Kidney epithelial cell (primary cell): ENCODE measurements at places on chromosomes 7 and 10. TPM values are rescaled to one million over a fixed set of nuclear protein-coding genes. Genes with fewer than 3 reads are reported as not detected.
A peak's percentile ranks its signal among the peaks of the same experiment; 100 is the strongest.

GRCh38 chr10:73893426-73893825 is 17.5 kb upstream of the PLAU start:
- DNase-seq = no peak

DNA sequence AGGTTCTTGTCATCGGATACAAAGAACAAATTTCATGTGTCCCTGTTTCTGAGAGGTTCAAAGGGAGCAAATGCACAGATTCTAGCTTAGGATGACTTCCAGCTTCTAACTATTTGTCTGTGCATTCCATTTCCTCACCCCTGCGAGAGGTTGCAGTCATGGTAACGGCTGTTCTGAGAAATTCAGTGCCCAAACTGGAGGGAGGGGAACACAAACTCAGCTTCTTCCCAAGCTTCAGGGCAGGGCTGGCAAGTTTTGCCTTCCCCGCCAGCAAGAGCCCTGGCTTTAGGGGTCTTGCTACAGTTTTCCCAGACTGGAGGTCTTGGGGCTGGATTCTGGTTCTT is 11.1 kb downstream of the FAS start:
- DNase-seq = no peak

- DNase-seq = no peak
Observed at GRCh38 chr10:1133495-1134045, 77.4 kb downstream of the WDR37 start.

GRCh38 chr7:31648288-31648687 is 38.7 kb upstream of the PPP1R17 start:
- no peak for DNase-seq

GRCh38 chr10:74827045-74827441 is 643 bp downstream of the KAT6B start:
- DNase-seq = no peak

GRCh38 chr7:40673285-40673684 is 538.5 kb downstream of the SUGCT start:
- DNase-seq = no peak

GRCh38 chr7:45001138-45001694 is 1.2 kb downstream of the CCM2 start:
- DNase-seq = no peak

- DNase-seq = no peak
Observed at GRCh38 chr7:105766421-105767073, 109.9 kb downstream of the ATXN7L1 start.

DNA sequence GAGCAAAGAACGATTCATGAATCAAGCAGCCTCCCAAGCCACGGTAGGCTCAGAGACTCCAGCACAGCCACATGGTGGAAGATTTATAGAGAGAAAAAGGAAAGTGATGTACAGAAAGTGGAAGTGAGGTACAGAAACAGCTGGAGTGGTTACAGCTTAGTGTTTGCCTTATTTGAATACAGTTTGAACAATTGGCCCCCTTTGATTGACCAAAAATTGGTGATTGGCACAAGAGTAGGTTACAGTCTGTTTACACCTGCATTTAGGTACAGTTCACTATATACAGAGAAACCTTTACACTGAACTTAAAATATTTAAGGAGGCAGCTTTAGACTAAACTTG is 136.4 kb upstream of the ASAH2 start:
- DNase-seq = no peak

DNA sequence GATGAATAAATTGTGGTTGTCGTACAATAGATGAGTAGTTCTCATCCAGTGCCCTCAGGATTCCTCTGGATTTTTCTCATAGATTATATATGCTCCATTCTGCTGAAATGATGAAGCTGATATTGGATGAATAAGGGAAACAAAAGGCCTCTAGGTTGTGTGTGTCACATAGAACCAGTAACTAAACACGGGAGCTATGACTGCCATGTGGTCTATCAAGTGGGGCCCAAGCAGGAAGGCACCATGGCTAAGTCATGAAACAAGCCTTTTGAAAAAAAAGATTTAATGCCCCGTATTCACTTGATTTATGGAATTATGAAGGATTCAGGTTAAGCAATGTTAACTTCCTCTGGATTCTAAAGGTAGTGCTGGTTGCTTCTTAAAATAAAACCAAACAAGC is 225.1 kb downstream of the TCF7L2 start:
- no peak for DNase-seq

GRCh38 chr10:62779487-62780248 is 24.9 kb upstream of the ADO start:
- DNase-seq = peak; percentile 19

- no peak for DNase-seq
Observed at GRCh38 chr7:74193054-74193453, 16.8 kb upstream of the LAT2 start.

- DNase-seq = peak; percentile 72
Observed at GRCh38 chr7:83162402-83163256, at the start of gene PCLO. Gene PCLO, minus strand, starts transcription at chr7:83162884. Its CDS starts 292 bp downstream, at chr7:83162592.

GRCh38 chr10:6778992-6779701 is 199.1 kb upstream of the PRKCQ start:
- DNase-seq = peak; percentile 96

DNA sequence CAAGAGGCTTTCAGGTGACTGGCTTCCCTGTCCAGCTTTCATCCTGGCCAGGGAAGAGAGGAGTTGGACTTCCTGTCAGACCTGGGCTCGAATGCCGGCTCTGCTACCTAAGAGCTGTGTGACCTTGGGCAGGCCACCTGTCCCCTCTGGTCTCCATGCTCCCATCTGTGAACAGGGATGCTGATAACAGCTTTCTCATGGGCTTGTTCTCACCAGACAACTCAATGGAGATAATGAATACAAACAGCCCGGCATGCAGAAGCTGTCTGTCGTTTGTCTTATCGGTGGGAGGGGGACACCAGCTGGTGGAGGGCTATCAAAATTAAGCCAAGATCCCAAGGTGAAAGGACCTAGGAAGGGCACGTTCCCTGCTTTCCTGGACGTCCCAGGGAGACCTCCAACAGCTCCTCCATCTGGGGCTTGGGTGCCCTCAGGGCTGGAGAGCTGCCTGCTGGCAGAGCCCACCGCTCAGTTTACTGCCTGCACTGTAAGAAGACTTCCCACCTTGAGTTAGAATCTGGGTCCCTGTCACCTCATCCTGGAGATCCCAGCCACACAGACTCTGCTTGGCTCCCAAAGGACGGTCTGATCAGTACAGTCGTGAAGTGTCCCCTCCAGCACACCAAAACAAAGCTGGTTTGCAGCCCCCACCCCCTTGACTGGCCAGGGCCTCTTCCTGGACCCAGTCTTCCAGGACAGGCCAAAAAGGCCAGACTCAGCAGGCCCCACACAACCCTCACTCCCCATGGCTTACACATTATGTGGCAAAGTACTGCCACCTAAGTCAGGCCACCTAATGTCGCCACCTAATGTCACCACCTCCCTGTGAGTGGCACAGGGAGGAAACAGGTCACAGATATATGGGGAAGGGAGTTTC is 40.9 kb downstream of the PPIF start:
- DNase-seq = no peak

- no peak for DNase-seq
Observed at GRCh38 chr7:155863721-155864151, 51.5 kb upstream of the SHH start.

- DNase-seq = no peak
Observed at GRCh38 chr10:76331742-76332141, 900.3 kb downstream of the LRMDA start.

- no peak for DNase-seq
Observed at GRCh38 chr7:75823198-75823910, 9.7 kb upstream of the CCL24 start.

GRCh38 chr10:24303522-24304310 is 94.8 kb downstream of the KIAA1217 start:
- no peak for DNase-seq

GRCh38 chr10:71462062-71462935 is 65.6 kb downstream of the CDH23 start:
- DNase-seq = no peak

- DNase-seq = no peak
Observed at GRCh38 chr7:105024734-105025133, 10.7 kb downstream of the KMT2E start.

DNA sequence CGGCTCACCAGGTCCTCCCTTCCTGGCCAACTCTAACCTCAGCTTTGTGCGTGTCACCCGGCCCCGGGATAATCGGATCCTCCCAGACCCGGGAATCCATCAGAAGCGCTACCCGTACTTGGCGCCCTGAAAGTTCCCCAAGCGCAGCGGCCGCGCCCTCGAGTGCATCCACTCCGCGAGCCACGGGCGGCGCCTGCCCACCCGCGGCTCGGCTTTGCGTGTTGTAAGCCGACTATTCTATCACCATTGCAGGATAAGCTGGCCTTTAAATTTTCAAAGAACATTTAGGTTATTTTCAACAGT is 35.7 kb upstream of the EBLN1 start:
- DNase-seq = no peak

DNA sequence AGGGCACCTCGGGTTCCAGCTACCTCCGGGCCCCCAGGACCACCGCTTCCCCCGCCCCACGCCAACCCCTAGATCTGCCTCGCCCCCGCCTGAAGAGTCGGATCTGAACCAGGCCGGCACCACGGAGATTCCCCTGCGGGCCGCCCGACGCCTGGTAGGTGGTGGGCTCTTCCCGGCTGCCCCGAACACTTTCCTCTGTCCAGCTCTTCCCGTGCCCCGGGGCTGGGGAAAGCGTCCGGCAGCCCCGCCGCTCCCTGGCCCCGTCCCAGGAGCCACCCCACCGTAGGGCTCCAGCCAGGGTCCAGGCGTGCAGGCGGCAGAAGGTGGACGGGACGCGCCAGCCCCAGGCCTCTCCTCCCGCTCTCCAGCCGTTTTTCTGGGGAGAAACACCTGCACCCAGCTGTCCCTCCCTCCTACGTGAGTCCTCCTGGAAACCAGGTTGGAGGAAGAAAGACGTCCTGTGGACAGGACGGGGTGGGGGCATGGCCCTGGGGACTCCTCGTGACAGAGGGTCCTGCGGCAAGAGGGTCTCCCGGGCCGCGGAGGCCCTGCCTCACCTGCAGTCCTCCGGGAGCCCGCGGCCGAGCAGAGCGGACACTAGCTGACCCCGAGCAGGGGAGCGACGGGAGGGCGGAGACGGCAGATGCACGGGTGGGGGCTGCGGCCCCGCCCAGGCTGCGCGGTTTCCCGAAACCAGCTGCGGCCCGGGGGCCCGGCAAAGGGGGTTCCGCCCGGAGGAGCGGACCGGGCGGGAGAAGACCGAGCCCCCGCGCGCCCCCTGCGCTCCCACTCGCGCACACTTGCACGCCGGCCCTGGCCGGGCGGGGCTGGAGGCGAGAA is at the start of gene TMEM176B:
Gene TMEM176B (minus strand): TSS at position 624 of the 840 bp plus-strand sequence. CDS start 3,795 bp downstream, outside the sequence.
- DNase-seq = no peak

DNA sequence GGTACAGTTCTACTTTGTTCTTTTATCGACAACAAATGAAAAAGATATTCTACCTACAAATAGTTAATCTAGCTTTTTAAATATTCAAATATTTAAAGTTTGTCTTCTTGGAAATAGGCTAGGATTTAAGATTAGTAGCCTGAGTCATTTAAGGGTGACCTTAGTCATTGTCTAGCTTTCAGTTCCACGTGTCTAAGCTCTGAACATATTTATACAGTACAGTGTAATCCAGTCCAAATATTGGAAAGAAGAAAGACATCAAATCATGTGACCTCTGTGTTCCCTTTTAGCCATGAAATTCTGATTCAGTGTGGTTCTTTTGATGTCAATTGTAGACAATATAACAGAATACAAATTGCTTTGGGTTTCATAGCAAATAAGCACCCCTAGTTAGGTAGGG is 121.1 kb downstream of the MALRD1 start:
- peak; percentile 26 for DNase-seq

DNA sequence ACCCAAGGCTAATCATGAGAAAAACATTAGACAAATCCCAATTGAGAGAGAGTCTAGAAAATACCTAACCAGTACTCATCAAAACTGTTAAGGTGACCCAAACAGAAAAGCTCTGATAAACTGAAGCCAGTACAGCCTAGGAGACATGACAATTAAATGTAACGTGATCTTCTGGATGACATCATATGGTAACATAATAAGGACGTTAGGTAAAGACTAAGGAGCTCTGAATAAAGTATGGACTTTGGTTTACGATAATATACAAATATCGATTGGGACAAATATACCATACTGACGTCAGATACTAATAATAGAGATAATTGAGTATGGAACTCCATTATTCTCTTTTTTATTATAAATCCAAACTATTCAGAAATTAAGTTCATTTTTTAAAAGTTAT is 561.1 kb upstream of the STEAP1 start:
- no peak for DNase-seq

DNA sequence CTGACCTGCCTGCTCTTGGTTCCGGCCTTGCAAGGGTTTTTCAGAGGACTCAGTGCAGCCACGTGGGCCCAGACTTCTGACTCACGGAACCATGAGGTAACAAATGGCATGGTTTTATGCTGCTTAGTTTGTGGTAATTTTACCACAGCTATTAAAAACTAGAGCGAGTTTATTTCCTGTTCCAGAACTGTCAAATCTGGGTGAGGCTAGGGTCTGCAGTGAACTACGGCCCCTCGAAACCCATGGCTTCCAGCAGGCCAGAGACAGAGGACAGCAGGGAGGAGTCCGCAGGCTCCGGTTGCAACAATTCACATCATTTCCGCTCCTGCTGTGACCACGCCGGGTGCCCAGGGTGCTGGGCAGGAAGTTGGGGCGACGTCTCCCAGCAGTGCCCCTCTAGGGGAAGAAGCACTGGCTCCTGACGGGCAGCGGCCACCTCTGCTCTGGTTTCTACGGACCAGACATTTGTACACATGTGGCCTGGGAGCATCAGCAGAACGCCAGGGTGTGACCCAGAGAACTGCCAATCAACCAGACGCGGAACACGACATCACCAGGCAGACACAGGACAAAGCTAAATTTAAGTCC is 74.8 kb downstream of the ADARB2 start:
- DNase-seq = no peak

DNA sequence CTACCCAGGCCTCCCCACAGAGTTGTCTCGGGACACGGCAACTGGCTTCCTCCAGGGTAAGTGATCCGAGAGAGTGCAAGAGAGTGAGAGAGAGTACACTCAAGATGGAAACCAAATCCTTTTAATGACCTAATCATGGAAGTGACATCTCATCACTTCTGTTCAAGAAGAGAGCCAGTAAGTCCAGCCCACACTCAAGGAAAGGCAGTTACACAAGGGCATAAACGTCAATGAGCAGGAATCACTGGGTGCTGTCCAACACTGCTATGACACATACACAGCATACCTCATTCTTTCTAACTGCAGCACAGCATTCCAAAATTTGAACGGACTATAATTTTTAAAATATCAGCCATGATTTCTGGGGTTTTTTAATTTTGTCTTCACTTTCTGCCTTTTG is 29.3 kb upstream of the OSBPL3 start:
- DNase-seq = no peak

Gene TMEM176A
- 13.3 and 18.9 TPM in 2 replicates for total RNA-seq

Gene CNPY1
- total RNA-seq = not detected in 2 replicates

Gene CSTF2T
- 22.9 and 24.8 TPM in 2 replicates for total RNA-seq

Gene NAT16
- total RNA-seq = not detected in 2 replicates

Gene NODAL
- 0.08 and 0.14 TPM in 2 replicates for total RNA-seq

Gene COBL
- total RNA-seq = 6.4 and 7.1 TPM in 2 replicates

Gene ACTR3C
- 3.3 and 4.0 TPM in 2 replicates for total RNA-seq

Gene UNCX
- total RNA-seq = 0.55 and 1.6 TPM in 2 replicates

Gene CHN2
- 3.6 and 5.7 TPM in 2 replicates for total RNA-seq

Gene PON3
- not detected in 2 replicates for total RNA-seq

Gene NIPSNAP2
- total RNA-seq = 66.3 and 75.0 TPM in 2 replicates

Gene COL17A1
- total RNA-seq = 0.21 and 0.33 TPM in 2 replicates

Gene CH25H
- total RNA-seq = 0.29 and 0.34 TPM in 2 replicates

Gene CPA2
- not detected in 2 replicates for total RNA-seq

Gene FASTK
- 70.9 and 71.7 TPM in 2 replicates for total RNA-seq

Gene PTF1A
- not detected in 2 replicates for total RNA-seq

Gene GRM3
- total RNA-seq = not detected in 2 replicates

Gene HOXA6
- total RNA-seq = 4.8 and 10.5 TPM in 2 replicates

Gene DNAJC12
- 3.0 and 3.1 TPM in 2 replicates for total RNA-seq

Gene TRIM56
- total RNA-seq = 15.8 and 16.7 TPM in 2 replicates

Gene CTAGE6
- not detected in 2 replicates for total RNA-seq

Gene HIBADH
- 44.3 and 47.0 TPM in 2 replicates for total RNA-seq

Gene BAIAP2L1
- total RNA-seq = 32.5 and 38.8 TPM in 2 replicates
